ENCODE measurements at places on chromosomes 13 and 19. TPM values are rescaled to one million over a fixed set of nuclear protein-coding genes. Genes with fewer than 3 reads are reported as not detected.

APOE gene
- total RNA-seq, result 436 TPM

SERPINE3 gene
- not detected for total RNA-seq

LAIR1 gene
- 11.1 TPM for total RNA-seq

IGFL1 gene
- total RNA-seq, result not detected

SYNGR4 gene
- total RNA-seq, result not detected

ZFP28 gene
- total RNA-seq, result 20.1 TPM

BIVM gene
- total RNA-seq, result 19.1 TPM

SHKBP1 gene
- 192 TPM for total RNA-seq

TNNI3 gene
- total RNA-seq, result not detected

NKPD1 gene
- not detected for total RNA-seq

SHISA7 gene
- 0.85 TPM for total RNA-seq

LILRB5 gene
- total RNA-seq, result 38.2 TPM

ZNF784 gene
- 14.7 TPM for total RNA-seq

PCID2 gene
- 50.8 TPM for total RNA-seq

SLC10A2 gene
- not detected for total RNA-seq

RNF17 gene
- not detected for total RNA-seq

FGF9 gene
- total RNA-seq, result not detected

DNA sequence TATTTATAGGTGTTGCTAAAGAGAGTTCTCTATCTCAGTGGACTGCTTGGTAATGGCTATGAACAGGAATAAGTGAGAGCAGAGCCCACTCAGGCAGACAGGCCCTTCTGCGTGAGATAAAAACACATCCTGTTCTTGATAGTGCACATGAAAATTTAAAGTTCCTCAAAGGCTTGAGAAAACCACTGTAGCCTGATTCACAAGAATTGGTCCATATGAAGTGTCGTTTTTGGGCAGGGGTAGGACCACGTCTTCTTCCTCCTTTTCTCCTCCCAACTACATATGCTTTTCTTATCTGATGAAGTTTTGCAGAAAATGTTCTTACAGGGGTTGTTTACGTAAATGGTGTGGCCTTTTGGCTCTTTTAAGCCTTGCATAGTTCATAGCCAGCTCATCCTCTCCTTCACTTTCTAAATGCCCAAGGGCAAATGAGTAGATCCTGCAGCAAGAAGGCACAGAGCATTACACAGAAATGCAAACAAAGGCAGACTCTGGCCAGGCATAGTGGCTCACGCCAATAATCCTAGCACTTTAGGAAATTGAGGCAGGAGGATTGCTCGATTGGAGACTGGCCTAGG lies 53.8 kb downstream of the RNF6 start:
- no peak for DNase-seq

GRCh38 chr13:29503041-29503837 lies 92.2 kb downstream of the SLC7A1 start:
- no peak for DNase-seq

DNA sequence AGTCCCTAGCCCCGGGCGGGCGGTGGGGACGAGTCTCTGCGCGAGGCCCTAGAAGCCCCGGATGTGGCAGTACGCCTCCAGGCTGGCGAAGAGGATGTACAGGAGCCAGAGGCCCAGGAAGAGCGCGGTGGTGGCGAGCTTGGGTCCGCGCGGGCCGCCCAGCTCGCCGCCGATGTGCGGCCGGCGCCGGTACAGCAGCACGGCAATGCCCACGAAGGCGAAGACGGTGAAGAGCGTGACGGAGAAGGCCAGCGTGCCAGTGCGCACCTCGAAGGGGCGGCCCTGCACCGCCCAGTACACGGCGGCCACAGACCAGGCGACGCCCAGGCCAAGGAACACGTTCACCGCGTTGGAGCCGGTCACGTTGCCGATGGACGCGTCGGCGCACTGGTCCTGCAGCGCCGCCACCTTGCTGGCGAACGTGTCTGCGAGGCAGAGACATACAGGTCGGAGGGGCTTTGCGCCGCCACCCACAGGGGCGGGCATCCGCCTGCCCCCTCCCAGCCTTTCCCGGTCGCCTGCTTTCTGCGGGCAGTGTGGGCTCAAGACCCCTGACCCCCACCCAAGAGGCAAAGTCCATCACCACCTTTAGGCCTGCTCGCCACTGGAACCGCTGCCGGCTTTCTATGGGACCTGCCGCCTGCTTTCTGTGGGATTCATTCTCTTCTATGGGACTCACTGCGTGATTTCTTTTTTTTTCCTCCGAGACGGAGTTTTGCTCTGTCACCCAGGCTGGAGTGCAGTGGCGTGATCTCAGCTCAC lies 10.9 kb upstream of the MEIS3 start:
- DNase-seq, result no peak

GRCh38 chr13:30466841-30467252 lies 1.1 kb upstream of the HMGB1 start:
- no peak for DNase-seq

DNA sequence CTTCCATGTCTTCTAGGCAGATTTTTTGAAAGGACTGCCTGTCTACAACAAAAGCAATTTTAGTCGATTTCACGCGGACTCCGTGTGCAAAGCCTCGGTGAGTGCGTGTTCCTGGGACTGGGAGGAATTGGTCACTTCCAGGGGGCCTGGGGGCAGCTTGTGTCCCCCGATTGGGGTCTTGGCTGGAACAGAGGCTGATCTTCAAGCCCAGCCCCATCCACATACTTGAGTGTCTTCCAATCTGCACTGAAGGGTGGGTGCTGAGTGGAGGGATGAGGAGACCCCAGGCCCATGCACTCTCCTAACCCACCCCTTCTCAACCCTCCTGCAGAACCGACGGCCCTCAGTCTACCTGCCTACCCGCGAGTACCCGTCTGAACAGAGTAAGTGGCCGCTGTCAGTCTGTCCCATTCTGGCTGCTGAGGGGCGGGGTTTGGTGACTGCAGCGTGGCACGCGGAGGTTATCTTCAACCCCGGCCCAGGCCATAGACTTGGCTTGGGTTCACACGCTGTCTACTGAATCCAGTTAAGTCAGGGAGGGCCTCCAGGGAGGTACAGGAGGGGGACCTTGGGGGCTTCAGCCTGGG lies 4.7 kb downstream of the DDA1 start:
- DNase-seq, result no peak

DNA sequence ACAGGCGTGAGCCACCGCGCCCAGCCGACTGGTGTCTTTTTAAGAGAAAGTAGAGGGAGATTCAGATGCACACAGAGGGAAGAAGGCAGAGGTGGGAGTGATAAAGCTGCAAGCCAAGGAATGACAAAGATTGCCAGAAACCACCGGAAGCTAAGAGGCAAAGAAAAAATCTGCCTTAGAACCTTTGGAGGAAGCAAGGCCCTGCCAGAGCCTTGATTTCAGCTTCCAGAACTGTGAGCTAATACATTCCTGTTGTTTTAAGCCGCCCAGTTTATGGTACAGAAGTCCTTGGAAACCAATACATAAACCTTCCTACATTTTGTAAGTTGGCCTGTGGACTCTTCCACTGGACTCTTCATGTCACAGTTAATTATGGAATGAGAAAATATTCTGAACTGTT lies 71.7 kb upstream of the SOX21 start:
- no peak for DNase-seq

GRCh38 chr13:23541221-23541824 lies 28.9 kb upstream of the TNFRSF19 start:
- no peak for DNase-seq

- no peak for DNase-seq
Measured at GRCh38 chr13:97067017-97067895, 73.0 kb upstream of the OXGR1 start.

DNA sequence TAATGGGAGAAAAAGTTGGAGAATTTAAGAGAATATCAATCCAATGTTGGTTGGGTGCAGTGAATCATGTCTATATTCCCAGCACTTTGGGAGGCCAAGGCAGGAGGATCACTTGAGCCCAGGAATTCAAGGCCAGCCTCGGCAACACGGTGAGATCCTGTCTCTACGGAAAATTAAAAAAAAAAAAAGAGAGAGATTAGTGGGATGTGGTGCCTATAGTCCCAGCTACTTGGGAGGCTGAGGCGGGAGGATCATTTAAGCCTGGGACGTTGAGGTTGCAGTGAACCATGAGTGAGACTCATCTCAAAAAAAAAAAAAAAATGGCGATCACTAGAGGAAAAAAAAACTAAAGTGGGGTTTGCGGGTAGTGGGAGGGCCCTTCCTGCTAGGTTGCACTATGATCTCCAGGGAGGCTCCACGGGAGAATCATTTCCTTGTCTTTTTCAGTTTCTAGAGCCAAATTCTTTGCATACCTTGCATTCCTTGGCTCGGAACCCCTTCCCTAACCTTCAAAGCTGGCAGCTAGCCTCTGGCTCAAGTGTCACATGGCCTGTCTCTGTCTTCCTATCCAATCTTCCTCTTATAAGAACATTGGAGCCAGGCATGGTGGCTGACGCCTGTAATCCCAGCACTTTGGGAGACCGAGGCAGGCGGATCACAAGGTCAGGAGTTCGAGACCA lies 5.8 kb upstream of the ERCC2 start:
- no peak for DNase-seq

DNA sequence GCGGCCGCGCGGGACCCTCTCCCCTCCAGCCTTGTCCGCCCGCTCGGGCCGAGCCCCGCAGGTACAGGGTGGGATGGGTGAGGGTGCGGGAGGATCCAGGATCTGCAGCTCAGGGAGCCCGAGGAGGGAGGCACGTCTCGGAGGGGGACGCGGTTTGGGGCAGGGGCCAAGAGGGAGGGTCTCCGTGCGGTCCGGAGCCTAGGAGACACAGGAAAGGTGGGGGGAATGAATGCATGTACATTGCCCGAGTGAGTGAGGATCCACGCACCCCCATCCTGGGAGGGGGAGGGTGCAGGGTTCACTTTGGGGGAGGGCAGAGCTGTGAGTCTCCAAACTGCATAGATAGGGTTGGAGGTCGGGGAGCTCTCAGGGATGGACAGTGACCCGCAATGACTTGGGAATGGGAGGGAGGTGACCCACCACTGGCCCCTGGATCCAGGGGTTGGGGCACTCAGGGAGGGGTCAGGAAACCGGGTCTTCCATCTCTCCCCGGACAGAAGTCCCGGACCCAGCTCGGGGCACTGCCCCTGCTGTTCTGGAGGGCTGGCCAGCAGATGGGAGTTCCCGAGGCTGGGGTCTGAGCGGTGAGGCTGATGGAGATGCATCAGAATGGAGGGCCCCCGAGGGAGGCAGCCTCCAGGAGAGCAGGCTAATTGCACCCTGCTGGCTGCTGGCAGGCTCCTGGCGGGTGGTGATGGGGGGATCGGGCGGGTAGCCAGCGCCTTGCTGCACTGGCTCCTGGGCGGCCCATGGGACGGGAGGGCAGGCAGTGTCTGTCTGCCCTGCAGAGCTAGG lies 547 bp downstream of the KCNN1 start:
- DNase-seq, result no peak

DNA sequence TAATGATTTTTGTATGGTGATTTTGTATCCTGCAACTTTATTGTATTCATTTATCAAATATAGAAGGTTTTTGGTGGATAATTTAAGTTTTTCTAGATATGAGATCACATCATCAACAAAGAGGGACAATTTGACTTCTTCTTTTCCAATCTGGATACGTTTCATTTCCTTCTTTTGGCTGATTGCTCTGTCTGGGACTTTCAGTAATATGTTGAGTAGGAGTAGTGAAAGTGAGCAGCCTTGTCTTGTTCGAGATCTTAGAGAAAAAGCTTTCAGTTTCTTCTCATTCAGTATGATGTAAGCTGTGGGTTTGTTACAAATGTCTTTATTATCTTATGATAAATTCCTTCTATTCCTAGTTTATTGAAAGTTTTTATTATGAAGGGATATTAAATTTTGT lies 352.0 kb upstream of the DACH1 start:
- DNase-seq, result no peak

- no peak for DNase-seq
Measured at GRCh38 chr19:49155820-49156346, 687 bp upstream of the HRC start.

DNA sequence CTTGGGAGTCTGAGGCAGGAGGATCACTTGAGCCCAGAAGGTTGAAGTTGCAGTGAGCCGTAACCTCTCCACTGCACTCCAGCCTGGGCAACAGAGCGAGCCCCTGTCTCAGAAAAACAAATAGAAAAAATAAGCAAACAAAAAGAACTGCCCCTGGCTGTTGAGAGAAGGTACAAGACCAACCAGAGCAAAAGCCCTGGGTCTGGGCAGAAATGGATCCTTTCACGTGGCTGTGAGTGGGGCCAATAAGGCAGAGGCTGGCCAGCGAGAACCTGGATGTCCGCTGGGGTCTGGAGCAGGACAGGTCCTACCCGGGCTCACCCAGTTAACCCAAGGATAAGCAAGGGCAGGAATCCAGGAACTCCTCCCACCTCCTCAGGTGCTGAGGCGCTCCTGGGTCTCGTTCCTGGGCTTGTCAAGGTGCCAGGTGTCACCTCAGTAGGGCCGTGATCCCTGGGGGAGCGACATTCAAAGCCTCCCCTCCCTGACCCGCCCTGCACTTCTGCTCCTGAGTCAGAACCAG lies 4.7 kb upstream of the SLC5A5 start:
- DNase-seq, result no peak

DNA sequence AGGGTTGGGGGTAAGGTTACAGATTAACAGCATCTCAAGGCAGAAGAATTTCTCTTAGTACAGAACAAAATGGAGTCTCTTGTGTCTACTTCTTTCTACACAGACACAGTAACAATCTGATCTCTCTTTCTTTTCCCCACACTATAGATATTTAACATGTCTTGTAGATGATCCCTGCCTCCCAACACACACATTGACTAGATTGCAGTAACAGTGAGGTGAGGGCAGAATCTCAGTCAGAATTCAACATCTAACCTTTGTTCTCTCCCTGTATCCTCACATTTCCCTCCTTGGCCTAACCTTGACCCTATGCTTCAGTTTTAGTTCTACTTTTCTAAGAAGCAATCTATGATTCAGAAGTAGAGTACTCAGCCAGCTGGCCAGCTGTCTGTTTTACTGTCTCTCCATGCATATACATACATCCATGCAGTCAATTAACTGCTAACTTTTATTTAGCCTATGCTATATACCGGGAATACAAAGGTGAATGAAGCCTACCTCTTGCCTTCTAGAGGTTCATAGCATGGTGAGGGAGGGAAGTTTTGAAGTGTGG lies 18.1 kb downstream of the DNAJC15 start:
- DNase-seq, result no peak

DNA sequence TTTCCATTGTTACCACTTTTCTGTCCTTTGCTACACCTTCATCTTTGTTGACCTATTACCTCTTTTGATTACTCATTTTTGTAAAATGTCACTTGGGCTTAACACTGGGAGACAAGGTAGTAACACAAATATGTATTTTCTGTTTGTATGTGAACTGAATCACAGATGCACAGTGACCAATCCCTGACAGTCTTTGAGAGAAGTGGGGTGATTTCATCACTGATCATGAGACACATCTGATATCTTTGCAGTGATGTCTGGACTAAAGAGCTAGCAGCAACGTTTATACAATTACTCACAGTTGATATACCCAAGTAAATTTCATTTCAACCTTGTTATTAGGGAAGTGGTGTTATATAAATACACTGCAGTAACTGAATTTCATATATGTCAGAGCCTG lies 1397.4 kb upstream of the SPRY2 start:
- DNase-seq, result no peak
